ENCODE measurements at places on chromosomes 4 and X.

DNA sequence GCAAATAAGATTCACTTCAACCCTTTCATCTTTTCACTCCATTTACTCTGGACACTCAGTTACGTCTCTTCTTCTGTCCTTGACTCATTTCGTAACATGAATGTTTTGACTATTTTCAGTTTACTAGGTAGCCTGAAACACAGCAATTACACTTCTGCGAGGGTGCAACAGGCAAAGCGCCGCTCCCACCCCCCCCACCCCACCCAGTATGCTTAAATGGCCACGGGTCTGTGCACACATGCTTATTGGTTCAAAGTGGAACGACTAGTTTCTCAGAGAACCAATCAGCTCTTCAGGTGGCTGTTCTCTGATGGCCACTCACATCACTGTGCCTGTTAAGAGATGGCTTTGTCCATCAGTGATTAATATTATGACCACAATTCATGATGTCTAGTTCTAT lies 3.5 kb downstream of the BEND4 start:
- no peak for DNase-seq

DNA sequence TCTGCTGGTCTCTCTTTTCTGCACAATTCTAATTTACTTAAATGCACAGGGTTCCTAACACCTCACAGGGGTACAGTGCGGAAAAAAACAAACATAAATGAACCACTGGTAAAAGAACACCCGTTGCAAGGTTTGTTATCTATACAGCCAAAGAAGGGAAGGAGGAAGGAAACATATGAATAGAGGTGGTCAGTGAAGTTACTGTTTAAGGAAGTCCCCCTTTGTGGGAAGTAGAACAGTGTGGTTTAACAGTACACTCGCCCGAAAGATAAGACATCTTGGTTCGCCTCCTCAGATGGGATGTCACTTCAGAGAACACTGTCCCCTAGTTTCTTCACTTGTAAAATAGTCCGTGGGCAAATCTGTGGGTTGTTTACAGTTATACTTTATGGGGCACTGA lies 57.5 kb downstream of the TEC start:
- DNase-seq, result no peak

DNA sequence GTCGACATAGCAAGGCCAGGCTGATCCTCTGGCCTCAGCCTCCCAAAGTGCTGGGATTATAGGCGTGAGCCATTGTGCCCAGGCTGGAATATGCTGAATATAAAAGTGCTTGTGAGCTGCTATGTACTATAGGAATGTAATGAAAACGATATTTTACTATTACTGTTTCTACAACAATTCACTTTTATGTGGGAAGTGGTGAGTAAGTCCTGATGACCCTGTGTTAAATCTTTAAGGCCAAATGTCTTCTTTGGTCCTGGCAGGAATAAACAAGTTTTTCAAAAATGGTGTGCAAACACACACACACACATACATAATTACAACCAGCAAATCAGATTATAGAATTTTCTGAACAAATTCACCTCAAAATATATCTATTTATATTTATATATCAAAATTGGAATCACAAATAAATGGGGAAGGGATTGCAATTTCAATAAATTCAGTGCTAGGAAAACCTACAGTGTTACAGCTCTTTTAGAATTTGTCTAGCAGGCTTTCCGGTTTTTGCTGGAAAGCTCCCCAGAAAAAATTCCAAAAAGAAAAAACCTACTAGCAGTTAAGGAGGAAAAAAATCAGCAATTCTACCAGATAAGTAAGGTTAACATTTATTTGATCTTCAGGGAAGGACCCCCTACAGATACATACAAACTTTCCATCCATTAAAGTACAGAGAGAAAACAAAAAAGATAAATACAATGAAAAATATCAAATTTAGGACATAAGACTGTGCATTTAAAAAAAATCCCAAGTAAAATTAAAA lies 17.9 kb downstream of the SMIM14 start:
- DNase-seq, result no peak

- DNase-seq, result no peak
Measured at GRCh38 chr4:107806196-107806595, 18.5 kb upstream of the SGMS2 start.

DNA sequence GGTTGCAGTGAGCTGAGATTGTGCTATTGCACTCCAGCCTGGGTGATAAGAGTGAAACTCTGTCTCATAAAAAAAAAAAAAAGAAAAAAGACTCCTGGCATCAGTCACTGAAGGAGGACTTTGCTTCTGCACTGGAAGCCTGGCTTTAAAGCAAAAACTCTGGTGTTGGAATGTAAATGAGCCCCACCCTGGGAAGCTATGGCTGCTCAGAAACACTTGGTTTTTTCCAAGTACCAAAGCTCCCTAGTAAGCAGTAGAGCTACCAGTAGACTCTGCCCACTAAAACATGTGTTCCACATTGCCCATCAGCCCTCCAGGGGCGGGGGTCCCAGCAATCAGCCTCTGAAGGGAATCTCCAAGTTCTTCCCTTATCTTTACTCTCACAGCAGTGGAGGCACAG lies 154.4 kb downstream of the SHROOM3 start:
- DNase-seq, result no peak

DNA sequence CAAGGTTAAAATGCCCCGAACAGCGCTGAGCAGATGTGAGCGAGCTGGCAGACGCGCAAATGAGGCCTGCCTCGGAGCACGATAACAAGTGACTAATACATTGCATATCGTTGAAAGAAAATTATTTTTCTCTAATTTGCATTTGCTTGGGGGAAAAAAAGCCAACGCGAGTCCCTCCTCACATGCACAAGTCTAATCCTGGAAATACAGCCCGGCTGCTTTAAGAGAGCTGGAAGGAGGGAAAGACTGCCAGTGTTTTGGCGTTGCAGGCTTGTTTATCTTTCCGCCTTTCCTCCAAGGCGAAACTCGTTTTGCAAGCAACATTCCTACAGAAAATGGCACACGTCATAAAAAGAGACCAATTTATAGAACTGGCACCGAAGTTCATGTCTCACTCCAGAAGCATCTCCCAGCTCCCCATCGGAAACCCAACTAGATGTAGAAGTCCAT lies 12.6 kb downstream of the BCOR start:
- DNase-seq, result no peak

DNA sequence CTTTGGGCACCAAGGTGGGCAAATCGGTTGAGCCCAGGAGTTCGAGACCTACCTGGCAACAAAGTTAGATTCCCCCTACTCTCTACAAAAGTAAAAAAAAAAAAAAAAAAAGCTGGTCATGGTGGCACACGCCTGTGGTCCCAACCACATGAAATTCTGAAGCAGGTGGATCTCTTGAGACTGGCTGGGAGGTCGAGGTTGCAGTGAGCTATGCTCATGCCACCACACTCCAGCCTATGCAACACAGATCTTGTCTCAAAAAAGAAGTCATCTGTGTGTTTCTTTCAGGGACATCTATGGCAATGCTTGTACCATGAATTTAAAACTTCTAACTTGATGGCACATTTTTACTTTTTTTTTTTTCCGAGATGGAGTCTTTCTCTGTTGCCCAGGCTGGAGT lies 55.3 kb downstream of the UGT2A2 start:
- DNase-seq, result no peak

DNA sequence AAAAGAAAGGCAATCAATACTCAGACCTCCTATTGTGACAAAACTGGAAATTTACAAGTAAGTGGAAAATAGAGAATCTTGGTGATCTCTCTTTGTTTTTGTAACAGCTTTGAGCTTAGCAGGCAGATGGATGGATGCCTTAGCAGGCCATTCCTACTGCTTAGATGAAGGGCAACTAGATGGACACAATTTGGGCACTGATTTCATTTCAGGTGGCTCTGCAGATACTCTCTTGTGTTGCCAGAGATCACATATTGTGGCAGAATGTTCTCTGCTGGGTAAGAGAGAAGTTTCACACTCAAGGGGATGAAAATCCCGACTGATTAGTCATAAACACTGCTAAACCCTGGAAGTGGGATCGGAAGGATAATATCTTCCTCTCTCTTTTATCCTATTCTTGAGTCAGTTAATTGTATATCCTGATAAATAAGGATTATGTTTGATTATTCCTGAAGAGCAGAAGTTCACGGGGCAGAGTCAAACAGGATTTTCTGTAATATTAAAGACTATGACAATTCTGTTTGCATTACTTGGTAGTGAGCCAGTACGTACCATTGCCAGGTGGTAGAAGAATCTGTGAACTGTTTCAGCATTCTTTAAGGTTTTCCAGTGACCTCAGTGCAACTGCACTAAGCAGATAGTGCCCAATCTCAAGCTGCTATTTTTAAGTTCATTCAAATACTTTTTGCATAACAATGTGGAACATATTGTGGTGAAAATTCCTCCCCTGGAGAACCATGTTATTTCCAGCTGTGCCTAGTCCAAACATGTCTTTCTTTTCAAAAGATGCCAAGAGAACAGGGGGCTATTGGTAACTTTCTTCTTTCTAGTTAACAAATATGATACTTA lies 974.3 kb downstream of the FSTL5 start:
- DNase-seq, result no peak

- no peak for DNase-seq
Measured at GRCh38 chr4:112859456-112860184, 189.8 kb upstream of the ANK2 start.

GRCh38 chr4:147465461-147465860 lies 15.4 kb upstream of the EDNRA start:
- no peak for DNase-seq

DNA sequence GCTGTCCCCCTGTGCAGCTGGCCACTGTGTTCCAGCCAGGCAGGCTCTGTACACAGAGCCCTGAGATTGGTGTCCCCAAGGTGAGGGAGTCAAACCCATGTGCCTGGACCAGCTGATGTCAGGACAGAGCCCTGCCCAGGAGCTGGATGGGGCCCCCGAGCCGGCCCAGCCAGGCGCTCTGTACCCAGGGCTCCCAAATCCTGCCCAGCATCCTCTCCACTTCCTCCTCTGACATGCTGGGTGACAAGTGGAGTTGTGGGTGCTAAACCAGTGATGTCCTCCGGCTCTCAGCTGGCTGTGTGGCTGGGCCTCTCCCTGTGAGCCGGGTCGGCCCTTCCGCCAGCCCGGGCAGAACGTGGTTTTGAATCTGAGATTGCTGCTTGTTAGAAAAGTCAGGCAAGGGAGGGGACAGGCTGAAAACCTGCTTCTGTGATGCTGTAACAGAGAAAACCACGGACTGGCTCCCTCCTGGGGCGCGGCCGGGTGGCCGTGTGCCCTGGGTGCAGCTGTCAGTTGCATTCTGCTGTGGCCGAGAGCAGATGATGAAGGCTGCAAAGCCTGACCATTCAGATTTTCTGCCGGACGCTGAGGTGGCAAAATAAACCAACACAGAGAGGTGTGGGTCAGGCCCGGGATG lies 7.9 kb upstream of the CPLX1 start:
- DNase-seq, result no peak

GRCh38 chr4:17722356-17722700 lies 59.1 kb downstream of the FAM184B start:
- no peak for DNase-seq

- DNase-seq, result no peak
Measured at GRCh38 chr4:47213539-47213938, 182.2 kb downstream of the GABRB1 start.

DNA sequence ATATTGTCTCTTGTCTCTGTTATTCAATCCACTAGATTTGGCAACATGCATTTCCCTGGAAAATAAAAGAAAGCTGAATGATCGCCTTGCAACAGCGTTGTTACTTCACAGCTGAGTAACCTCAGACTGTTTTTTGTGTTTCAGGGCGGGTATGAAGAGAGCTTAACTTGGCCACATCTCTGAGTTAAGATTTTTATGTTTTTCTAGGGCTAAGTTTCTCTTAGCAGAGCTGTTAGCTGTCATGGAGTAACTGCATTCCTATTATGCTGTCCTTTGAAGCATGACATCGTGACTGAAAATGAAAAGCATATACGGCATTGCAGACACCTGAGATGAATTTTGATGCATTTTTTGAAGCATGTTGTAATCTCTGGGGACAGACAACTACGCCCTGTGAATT lies 1798.9 kb downstream of the PCDH7 start:
- no peak for DNase-seq

- DNase-seq, result no peak
Measured at GRCh38 chrX:72306851-72307645, 1.3 kb upstream of the CITED1 start.

DNA sequence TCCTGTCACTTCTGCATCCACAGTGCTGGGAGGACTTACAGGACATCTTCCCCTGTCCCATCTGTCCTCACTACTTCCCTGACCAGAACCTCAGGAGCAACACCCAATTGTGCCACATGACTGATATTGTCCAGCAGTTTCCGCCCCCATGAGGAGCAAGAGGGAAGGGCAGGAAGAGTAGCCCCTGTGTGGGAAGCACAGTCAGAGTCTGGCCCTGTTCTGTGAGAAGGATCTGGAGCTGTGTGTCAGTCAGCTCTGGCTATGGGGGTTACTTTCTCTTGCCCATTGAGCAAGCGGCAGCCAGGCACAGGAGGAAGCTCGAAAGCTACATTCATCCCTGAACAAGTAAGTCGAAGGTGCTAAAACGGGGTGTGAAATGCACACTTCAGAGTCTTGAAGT lies 14.8 kb upstream of the TRIM60 start:
- DNase-seq, result no peak

- DNase-seq, result no peak
Measured at GRCh38 chr4:119537586-119537985, 91.0 kb downstream of the PDE5A start.

GRCh38 chr4:168221301-168221700 lies 97.3 kb downstream of the DDX60 start:
- DNase-seq, result no peak

- DNase-seq, result no peak
Measured at GRCh38 chr4:5018096-5018495, 1.2 kb downstream of the CYTL1 start.

GRCh38 chr4:157220371-157220881 lies at the start of gene GRIA2:
GRIA2 (plus strand) TSS chr4:157220728; CDS start chr4:157221043, 315 bp downstream.
- DNase-seq, result no peak

DNA sequence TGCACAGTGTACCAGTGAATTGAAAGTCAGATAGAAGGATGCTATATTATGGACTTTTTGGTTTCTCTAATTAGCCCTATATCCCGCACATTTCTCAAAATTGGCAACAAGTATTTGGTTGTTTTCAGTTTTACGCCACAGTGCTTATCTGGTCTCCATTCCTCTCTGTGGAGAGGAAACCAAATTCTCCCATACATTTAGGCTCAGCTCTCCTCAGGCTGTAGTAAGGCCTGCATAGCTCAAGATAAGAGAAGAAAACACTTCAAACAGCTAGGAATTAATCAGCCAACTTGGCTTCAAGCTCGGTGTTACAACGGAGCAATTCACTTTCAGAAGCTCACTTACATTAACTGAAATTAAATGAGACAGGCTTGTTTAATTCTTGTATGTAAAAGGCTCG lies 263.2 kb downstream of the PDHA2 start:
- no peak for DNase-seq

- no peak for DNase-seq
Measured at GRCh38 chrX:105636667-105637066, 185.7 kb upstream of the NRK start.

DNA sequence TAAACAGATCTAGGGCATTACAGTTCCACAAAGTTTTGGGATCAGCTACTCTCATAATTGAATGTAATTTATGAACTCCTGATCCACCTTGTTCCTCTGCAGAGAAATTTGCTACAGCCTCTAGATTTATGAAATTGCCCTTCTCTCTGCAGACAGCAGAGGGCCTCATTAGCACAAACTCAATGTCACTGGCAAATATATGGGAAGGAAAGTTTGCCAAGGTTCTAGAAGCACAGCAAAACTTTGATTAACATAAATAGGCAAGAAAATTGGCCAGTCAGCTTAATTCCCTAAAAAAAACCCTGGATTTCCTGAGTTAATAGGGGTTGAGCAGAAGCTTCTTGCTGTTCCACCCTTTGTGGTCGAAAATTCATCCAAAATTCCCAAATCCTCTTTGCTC lies 31.5 kb downstream of the PRPS1 start:
- DNase-seq, result no peak

- no peak for DNase-seq
Measured at GRCh38 chr4:149784018-149784417, 31.6 kb downstream of the IQCM start.

GRCh38 chrX:34859191-34859590 lies 83.4 kb upstream of the FAM47B start:
- no peak for DNase-seq
